ENCODE measurements at places on chromosomes 2 and 18.

DNA sequence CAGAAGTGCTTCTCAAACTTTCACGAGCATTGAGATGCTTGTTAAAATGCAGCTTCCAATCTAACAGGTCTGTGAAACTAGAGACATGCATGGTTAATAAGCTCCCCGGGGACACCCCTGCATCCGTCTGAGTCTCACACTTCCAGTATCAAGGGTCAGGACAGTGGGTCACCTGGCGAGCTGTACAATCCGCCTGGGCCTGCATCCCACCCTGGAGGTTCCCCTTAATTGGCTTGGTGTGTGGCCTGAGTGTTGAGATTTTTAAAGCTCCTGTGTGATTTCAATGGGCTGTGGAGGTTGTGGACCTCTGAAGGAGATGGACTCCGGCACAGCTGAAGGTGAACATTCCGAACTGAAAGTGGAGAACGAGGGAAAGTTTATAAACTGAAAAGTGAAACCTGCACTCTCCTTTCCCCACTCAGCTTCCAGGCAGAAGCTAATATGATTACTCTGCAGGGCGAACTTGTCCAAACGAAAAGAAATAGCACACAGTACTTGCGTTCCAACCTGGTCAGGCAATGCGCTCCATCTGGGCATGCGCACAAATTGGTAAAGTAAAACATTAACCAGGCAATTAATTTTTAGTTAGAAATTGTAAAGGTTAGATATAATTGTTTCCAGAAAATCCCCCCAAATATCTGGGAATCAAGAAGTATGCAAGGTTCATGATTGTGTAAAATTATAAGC lies 191.7 kb upstream of the ALKAL2 start:
- DNase-seq, result no peak

- peak; percentile 79 for DNase-seq
These were observed 17.7 kb downstream of the IWS1 start for GRCh38 chr2:127508631-127509034.

DNA sequence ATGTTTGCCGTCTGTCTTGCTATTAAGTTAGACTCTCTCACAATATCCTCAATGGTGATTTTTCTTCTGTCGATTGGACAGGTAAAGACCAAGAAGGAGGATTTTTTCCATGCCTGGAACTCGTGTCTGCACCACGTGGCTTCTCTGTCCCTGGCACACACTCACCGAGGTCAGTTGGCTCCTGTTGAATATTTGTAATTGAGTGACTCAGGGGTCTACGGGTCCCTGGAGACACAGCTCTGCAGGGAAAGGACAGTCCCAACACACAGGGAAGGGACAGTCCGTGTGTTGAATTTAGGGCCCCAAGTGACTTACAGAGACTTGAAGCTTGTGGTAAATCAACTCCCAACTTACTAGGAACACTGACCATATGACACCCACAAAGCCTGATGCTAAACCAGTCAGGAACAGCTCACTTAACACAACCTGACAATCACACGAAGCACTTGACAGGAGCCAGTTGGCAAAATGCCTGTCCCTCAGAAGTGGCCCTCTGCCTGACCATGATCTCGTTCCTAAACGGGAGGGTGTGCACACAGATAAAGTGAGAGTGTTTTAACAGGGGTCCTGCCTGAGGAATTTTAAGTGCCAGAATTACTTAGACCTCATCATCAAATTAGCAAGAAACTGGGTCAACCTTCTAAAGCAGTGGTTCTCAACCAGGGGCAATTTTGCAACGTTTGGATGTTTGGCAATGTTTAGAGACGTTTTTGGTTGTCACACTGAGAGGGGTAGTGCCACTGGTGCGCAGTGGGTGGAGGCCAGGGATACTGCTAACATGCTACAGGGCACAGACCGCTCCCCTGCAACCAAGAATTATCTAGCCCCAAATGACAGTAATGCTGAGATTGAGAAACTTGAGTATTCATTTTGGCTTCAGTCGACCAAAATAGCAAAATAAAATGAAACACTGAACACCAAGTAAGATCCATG lies 88.9 kb upstream of the BCL2L11 start:
- peak; percentile 76 for DNase-seq

- no peak for DNase-seq
These were observed 28.5 kb downstream of the INPP4A start for GRCh38 chr2:98472961-98473746.

DNA sequence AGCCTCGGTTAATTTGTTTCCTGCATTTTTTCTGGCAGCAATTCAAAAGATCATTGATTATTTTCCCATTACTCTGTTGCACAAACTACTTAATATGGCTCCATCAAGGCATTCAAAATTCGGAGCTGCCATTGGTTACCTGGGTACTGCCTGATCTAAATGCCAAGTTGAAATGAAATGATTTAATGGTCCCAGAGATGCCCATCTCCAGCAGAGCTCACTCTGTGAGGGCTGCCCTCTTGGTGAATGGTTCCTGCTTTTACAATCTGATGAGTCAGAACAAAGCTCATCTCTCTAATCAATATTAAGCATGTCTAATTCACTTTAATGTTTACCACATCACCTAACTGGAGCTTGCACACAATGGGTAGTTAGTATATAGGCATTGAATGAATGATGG lies 126.1 kb downstream of the CTNNA2 start:
- DNase-seq, result no peak

- peak; percentile 65 for DNase-seq
These were observed at the start of gene MC5R for GRCh38 chr18:13823707-13824395. MC5R (plus strand) TSS chr18:13824149; CDS start chr18:13825766, 1,617 bp downstream.

- DNase-seq, result peak; percentile 63
These were observed 258.3 kb downstream of the HAUS1 start for GRCh38 chr18:46362533-46362932.

DNA sequence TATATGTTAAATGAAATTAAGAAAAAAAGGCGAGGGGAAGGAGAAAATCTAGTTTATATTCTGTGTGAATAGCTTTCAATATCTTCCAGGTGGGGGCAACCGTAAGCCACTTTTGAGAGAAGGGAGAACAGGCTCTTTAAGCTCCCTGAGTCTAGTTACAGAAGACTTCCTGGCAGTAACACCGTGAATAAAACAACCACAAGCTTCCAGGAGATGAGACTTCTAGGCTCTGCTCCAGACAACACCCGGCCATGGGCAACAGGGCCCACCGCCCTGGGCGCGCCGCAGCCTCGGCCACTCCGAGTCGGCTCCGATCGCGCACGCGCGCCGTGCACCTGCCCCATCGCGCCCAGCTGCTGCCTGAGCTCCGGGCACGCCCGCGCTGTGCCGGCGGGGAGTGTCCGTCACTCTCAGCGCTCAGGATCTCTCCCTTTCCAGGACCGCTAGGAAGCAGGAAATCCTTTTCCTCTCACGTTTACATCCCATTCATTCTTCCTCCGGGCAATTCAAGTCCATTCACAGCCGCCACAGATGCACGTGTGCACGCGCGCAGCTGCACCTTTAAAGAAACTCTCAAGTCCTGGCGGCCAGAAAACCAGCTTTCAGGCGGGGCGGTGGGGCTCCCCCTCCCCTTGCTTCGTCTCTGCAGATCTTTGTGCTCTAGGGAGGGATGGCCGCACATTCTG lies 19.4 kb upstream of the PAX3 start:
- DNase-seq, result peak; percentile 69

- no peak for DNase-seq
These were observed 152.5 kb upstream of the HAAO start for GRCh38 chr2:42944779-42945415.

DNA sequence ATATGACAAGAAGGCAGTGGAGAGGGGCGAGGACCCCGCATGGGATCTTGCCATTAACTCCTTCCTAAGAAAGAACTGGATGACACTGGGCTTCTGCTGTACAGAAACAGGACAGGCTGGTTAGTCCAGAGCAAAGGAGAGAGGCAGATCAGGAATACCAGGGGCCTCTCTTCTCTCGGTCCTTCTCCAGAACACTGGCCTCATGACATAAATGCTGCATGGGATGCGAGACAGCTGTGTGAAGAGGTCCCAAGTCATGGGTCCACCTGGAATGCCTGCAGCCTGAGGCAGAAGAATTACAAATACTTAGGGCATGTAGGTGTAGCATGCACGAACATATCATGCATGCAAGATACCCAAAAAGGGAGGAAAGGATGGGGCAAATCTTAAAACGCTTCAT lies 9.1 kb downstream of the MBOAT2 start:
- DNase-seq, result no peak

- no peak for DNase-seq
These were observed 459.3 kb downstream of the GALR1 start for GRCh38 chr18:77708826-77709506.

DNA sequence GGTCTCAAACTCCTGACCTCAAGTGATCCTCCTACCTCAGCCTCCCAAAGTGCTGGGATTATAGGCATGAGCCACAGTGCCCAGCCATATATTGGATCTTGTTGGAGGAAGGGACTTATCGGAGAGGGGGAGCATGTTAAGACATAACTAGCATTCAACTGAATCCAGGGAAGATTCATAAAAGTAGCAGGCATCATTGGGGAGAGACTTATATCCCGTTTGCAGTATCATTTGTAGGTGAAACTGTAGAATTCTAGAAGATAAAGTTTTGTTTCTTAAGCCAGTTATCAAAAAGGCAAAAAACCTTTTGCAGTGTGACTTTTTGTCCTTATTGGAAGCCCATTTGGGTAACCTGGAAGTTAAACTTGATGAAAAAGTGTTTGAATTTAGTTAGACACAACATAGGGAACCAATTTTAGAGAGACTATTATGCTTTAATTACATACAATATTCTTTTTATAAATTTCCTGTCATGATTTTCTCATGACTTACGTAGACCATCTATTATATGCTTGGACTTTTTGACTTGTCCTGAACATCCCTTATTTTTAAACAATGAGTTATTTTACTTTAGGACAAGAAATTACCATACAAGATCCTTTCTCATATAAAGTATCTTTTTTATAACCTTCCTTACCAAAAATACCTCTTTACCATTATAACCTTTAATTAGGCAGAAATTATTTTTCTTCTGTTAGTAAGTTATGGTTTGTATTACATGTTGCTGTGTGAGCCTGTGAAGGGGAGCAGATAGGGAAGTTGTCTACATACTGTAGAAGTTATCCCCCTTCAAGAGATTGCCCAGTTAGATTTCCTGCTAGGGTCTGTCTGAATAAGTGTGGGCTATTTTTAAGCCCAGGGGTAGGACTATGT lies 20.3 kb downstream of the RAB3GAP1 start:
- DNase-seq, result no peak

GRCh38 chr2:25936889-25937545 lies 45.3 kb downstream of the KIF3C start:
- no peak for DNase-seq

GRCh38 chr2:222024932-222025880 lies 273.6 kb downstream of the PAX3 start:
- DNase-seq, result no peak

GRCh38 chr18:68121826-68122225 lies 593.1 kb downstream of the TMX3 start:
- DNase-seq, result no peak

- DNase-seq, result no peak
These were observed 171.2 kb downstream of the SPAG16 start for GRCh38 chr2:213455316-213456008.

DNA sequence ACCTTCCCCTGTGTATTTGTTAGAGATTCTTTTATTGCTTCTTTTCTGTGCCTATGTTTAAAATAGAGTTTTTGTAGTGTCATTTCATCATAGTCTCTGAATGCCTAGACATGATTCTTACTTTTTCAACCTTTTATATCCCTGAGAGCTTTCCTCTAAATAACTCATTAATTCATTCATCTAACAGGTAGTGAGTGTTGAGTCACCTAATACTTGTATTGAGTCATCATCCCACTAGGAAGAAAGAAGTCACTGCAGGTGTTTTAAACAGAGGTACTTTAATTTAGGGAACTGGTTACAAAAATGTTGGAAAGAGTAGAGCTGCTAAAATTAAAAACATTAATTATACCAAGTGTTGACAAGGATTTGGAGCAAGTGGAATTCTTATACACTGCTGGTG lies 18.5 kb upstream of the NMS start:
- no peak for DNase-seq

- no peak for DNase-seq
These were observed 202.6 kb downstream of the TGIF1 start for GRCh38 chr18:3652380-3653262.

DNA sequence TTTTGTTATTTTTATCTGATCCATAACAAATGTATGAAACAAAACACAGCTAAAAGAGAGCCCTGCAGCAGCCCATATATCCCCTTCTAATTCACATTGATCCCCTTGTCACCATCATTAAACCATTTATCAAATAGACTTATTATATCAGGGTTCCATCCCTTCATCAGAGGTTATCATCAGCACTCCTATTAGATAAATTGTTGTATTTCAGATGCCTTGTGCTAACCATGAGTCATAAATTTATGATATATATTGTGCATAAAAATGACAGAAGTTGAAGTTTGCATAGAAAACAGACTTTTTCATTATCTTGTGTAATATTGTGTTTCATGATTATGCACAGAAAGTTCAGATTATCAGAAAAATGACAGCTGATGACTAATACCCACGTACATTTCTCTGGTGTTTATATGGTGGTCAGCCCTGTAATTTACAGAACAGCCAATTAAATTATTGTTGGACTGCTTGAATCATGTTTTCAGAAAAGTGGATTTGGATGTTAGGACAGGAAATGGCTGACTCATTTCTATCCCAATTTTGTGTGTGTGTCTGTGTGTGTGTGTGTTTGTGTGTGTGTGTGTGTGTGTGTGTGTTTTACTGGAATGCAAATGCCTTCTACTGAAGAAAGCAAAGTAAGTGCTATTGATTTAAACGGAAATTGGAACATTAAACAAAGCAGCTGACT lies 80.9 kb downstream of the PPP1R1C start:
- DNase-seq, result no peak

DNA sequence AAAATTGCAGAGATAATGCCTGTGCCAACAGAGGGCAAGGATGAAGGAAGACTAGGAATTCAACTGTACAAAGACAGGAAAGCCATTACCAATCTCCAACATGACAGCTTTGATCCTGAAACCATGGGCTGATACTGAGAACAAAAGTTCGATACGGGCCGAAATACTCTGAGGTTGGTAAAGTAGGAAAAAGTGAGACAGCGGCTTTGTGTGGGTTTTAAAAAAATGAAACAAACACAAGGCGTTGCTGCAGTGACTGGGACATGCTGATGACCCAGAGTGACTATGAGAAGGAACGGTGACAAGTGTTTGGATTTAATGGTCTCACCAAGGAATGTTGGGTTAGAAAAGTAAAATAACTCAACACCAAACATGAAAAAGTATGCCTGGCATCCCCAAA lies 24.2 kb upstream of the SDC1 start:
- DNase-seq, result no peak

DNA sequence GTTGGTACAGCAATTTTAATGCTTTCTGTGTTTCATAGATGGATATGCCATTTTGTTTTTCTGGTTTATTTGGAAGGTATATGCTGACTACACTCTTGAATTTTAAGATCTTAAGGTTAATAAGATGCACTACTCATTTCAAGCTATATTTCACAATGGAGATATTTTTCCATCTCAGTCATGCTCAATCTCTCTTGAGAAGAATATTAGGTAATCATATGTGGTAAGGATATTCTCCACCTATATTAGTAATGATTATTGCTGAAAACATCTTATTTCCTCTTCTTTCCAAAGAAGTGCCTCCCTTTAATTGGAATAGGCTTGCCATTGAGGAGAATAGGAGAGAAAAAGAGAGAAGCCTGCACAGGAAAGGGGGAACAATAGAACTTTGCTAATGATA lies 40.1 kb downstream of the EPB41L3 start:
- DNase-seq, result no peak
